ENCODE measurements at places on chromosomes 6 and 20.

DNA sequence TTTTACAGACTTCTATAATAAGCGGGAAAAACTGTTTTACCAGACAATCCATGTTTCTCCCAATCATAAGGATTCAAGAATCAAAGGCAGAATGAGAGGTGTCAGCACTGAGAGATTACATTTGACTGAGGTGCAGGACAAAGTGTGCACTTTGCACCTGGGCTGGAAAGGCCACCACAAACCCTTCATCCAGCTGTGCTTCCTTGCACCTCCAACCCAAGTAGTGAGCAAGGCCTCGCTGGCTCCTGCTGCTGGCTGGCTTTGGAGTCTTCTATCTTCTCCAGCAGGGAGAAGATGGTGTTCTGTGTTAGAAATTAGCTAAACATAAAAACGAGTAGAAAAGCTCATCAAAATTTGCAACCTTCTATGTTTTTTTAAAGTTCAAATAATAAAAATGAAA, 77.7 kb downstream of the CHD6 start:
- DNase-seq: no peak

DNA sequence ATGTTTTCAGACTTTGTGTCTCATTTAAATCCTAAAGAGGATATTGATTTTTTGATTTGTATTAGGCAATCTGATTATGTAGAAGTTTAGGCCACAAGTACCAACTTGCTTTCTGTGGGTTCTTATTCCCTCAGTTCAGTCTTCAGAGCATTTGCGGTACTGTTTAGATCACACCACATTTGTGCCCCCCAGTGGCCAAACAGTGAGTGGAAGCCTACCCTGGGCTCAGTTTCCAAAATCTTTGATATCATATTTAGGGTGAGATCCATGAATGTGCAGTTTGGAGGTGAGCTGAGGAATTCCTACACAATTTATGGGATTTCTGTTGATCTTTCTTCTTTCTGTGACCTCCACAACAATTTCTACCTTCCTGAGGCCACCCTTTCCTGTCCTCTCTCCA, 92.3 kb upstream of the FUT9 start:
- DNase-seq: no peak

DNA sequence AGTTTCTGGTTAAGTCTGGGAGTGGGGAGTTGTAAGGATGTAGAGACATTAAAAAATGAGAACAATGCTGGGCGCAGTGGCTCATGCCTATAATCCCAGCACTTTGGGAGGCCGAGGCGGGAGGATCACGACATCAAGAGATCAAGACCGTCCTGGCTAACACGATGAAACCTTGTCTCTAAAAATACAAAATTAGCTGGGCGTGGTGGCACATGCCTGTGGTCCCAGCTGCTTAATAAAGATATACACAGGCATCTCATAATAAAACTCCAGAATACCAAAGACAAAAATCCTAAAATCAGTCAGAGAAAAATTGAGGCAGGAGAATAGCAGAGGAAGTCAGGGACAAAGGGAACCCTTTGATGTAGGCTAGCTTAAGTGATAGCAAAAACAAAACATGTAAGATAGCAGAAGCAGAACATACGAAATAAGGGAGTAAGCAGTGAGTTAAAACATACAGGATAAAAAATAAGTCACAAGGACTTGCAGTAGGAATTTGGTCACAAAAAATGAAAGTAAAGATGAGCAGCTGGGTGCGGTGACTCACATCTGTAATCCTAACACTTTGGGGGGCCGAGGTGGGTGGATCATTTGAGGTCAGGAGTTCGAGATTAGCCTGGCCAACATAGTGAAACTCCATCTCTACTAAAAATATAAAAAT, 23.6 kb downstream of the DDX43 start:
- DNase-seq: no peak

- no peak for DNase-seq
These were observed 116.7 kb downstream of the JPH2 start for GRCh38 chr20:44070139-44070900.

- no peak for DNase-seq
These were observed 154.5 kb upstream of the SCGN start for GRCh38 chr6:25497383-25498040.

DNA sequence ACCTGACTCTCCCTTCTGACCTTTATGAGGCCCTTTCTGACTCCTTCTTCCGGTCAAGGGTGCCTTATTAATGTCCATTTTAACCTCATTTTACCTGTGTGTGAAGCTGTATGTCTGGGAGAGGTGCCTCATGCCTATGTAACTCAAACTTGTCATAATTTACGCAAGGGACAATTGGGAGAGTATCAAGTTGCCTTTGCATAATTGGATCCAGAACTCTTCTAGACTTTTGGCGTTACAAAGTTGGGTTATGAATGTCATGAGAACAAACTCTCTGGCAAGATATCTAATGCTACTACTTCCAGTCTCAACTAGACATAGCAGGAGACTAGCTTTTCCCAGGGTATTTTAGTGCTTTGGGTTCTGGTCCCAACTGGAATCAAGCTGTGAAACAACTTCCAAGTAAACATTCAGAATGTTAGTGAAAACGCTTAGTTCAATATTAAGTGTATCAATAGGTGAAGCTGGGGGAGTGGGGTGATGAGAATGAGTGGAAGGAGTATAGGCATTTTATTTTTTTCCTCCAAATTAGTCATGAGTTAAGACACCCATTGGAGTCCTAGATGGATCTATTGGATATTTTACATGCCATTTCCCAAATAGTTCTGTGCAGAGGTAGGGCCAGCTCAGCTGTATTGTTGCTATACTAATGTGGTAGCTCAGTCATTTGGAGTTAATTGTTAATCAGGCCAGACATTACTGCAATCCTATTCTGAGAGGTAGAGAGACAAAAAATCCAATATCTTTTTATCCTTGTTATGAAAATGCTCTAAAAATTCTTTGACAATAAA, 159.9 kb downstream of the TFAP2B start:
- no peak for DNase-seq

DNA sequence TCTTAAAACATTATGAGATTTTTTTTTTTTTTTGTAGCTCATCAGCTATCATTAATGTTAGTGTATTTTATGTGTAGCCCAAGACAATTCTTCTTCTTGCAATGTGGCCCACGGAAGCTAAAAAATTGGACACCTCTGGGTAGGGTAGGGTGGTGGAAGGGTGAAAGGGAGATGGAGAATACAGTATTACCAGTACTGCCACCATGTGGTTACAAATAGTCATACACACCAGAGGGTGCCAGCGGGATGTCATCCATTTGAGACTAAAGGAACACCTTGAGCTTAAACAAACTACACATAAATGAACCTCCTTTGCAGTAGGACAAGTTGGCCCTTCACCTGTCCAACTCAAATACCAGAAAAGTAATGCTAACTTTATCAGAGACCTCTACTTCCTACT, 601.9 kb downstream of the HTR1B start:
- DNase-seq: no peak

DNA sequence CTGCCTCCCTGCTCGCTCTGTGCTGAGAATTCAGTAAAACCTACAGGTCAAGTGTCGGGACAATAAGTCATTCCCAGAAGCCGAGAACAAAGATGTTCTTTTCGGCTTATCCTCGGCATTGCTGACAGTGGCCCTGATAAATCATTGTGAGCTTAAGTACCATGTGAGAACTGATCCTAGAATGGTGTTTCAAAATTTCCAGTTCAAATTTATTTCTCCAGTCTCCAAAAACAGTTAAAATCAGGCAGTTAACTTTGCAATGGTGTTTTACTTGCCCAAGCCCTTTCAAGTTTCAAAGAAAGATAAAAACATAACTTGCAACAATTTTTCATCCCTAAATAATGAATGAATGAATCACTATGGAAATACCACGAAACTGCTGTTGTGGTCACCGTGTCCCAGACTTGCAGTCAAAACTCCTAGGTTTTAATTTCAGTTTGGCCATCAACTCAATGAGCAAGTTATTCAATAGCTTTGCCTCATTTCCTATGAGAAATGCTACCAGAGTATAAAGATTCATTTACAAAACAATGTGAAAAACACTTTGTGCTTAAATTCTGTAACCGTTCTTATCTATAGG, 4.3 kb downstream of the ATP5F1E start:
- no peak for DNase-seq

DNA sequence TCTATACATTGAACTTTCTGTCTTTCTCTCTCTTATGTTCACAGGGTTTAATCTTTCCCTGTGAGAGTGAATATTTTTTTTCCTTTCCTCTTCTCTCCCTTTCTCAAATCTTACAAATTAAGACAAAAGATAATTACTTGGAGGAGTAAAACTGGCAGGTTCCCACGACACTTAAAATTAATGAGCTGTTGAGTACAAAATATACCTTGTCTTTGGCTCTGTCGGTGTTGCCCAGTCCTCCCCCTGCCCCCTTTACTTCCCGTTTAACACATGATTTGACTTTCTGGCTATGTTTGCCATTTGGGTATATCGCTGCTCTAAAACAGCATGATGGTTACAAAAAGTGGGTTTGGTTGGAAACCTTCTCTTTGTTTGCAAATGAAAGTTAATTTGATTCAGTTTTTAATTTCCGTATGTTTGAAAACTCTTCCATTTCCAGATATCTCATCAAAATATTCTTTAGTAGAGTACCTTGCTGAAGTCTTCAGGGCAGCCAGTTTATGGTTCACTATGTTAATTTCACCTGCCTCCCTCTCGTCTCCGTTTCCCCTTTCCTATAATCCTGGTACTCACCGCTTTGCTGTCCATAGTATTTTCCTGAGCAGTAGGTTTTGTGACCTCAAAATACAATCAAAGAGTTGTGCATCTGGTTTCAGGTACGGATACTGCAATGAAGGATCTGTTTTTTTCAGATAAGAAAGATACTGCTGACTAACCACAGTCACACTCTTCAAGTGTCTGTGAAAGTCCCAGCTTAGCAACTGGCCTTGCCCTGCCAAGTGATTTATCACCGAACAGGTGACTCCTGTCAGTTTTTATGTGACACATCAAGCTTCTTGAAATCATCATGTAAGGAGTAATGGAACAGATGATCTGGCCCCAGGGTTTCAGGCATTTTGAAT, 181.2 kb downstream of the DTNBP1 start:
- no peak for DNase-seq

DNA sequence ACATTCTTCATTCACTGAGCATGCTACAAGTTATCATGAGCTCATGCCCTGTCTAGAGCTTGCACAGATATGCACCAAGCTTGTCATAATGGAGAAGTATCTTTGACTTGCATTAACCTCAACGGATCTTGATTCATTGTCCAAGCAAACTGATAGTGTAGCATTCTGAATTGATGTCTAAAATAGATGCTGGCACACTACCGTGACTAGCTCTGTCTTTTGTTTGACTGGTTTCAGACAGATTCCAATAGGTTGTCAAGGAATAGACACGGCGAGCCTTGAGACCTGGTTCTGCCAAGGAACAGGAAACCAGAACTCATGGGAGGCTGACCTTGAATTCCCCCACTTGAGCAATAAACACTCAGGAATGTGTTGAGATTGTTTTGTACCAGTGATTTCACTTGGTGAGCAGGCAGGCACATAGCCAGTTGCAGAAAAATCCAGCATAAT, 1153.1 kb upstream of the GJE1 start:
- peak; percentile 69 for DNase-seq

GRCh38 chr6:134398453-134398852, 80.5 kb upstream of the SGK1 start:
- DNase-seq: no peak

GRCh38 chr6:7200598-7201443, 93.1 kb downstream of the RREB1 start:
- no peak for DNase-seq

DNA sequence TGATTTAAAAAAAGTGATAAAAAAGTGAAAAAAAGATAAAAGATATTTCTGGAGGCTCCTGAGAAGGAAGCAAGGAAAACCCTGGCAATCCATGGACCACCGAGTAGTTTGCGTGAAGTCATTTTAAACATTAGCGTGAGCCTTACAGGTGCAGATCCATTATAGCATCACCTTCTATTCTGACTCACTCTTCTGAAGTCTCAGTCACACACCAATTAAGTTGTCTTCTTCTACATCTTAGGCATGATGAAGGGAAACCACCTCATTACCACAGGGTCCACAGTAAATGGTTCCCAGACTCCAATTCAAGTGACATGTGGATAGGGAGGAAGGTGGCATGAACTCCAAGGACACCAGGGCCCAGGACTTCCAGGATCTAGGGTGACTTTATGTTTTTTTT, 99.1 kb downstream of the GJA10 start:
- DNase-seq: no peak

- no peak for DNase-seq
These were observed 130.4 kb downstream of the INSM1 start for GRCh38 chr20:20498076-20498861.

- no peak for DNase-seq
These were observed 1.1 kb downstream of the DOP1A start for GRCh38 chr6:83068616-83069015.

DNA sequence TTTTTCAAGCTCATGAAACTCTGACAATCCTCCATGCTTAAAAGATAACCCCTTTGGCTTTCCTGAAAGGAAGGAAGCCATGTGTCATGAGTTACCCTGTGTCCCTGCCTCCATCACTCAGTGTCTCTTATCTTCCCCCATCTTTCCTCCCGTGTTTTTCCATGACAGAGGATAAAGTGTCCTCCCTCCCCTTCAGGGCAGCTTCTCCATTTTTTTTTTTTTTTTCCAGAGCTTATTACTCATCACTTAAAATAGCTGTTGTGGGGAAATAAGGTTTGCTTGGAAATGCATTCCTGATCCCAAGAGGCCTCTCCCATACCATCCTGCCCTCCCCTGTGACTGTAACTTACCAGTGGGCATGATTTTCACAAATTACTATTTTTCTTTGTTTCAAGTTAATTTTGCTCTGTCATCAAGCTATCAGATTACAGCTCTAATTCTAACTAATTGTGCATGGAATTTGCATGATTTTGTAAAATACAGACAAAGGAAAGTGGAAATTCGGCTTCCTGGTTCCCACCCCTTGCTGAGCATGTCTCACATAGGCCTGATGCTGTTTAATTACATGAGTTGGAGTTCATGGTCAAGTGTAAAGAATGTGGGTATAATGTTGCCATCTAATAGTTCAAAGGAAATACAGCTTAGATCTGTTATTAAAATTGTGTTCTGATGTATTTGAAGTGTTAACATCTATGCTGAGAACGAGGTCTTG, 614.5 kb upstream of the FLRT3 start:
- peak; percentile 46 for DNase-seq

GRCh38 chr20:991850-992249, 10.3 kb downstream of the RSPO4 start:
- no peak for DNase-seq

DNA sequence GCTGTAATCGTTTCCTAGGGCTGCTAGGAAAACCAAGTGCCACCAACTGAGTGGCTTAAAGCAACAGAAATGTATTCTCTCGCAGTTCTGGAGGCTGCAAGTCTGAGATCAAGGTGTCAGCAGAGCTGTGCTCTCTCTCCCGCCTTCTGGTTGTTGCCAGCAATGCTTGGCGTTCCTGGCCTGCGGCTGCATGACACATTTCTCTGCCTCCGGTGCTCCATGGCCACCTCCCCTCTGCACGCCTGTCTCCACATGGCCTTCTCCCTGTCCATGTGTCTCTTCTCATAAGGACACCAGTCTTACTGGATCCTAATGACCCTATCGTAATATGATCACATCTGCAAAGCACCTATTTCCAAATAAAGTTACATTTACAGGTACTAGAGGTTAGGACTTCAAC, 91.7 kb upstream of the AKAP12 start:
- DNase-seq: no peak

Data from GM04504 (cell line).